ENCODE measurements at places on chromosomes 11 and 22. TPM values are rescaled to one million over a fixed set of nuclear protein-coding genes. Genes with fewer than 3 reads are reported as not detected.

DNA sequence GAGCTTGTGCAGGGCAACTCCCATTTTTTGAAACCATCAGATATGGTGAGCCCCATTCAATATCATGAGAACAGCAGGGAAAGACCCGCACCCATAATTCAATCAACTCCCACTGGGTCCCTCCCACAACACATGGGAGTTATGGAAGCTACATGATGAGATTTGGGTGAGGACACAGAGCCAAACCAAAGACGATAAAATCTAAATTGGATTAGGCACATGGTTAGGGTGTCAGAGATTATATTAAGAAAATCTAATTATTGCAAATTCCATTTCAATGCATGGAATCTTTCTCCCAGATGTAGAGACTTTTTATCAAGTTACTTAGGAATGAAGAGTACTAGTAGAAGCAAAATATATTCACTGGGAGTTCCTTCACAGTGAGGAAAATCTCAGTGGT is 324.9 kb downstream of the JRKL start:
- DNase-seq: no peak

DNA sequence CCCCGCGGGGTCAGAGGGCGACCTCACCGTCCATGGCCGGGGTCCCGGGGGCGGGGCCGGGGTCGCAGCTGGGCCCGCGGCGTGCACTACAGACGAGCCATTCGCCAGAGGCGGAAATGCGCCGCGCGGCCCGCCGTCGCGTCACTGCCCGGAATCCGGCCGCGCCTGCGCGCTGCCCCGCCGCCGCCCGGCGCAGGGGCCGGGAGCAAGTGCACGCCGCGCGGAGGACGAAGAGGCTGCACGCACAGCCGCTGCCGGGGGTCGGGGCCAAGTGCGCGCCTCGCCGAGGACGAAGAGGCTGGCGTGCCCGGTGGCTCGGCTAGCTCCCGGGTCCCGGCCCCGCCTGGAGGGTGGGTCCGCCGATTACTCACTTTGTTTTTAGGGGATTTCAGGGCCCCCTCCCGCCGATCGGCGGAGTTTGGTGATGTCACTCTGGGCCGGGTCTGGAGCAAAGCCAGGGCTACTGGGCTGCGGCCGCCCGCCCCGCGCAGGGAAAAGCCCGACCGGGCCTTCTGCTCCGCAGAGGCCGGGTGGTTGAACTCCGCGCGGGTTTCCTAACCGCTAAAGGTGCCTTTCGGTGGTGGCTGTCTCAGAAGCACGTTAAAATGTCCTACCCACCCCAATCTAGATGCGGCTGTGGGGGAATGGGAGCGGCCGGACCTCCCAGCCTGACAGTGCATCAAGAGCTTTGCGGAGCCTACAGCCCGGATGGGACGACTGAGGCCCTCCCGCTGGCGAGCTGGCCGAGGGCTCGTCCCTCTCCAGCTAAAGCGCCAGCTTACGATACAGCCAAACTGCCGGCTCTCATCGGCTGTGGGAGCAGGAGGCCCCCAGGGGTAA is at the start of gene RELA:
Gene RELA (minus strand): TSS at position 118 of the 840 bp plus-strand sequence. CDS start 84 bp downstream, at position 34.
- peak; percentile 86 for DNase-seq

GRCh38 chr11:28110821-28111200 is 2.6 kb downstream of the METTL15 start:
- no peak for DNase-seq

GRCh38 chr22:27870234-27871191 is 48.5 kb downstream of the PITPNB start:
- no peak for DNase-seq

ROBO4 gene
- polyA plus RNA-seq: 13.5 TPM

DNA sequence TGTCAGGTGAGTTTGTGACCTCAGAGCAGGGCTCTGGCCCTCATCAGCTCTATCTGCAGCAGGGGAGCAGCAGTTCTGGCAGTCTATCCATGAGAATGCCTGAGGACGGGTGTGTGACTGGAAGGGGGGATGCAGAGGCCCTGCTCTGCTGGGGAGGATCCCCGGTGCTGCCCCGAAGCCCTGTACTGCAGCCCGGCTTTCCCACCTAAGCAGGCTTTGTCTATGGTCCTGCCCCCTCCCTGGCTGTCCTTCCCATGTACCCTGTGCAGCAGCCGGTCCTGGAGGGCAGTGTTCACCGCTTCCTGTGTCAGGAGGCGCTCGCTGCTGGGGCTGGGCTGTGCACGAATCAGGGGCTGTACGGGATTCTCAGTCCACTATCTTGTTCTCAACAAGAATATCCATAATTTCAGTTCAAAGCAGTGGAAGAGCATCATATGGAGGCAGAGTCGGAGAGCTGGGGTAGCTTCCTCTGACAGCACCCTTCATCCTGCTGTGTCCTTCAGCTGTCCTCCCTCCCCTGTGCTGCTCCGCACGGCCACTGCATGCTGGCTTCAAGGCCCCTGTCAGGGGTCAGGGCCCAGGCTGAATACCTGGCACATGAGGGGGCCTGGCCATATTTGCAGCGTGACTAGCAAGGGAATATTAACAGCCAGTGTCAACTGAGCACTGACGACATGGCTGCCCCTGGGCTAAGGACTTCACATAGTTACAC is 125.2 kb downstream of the CTTN start:
- no peak for DNase-seq

DNA sequence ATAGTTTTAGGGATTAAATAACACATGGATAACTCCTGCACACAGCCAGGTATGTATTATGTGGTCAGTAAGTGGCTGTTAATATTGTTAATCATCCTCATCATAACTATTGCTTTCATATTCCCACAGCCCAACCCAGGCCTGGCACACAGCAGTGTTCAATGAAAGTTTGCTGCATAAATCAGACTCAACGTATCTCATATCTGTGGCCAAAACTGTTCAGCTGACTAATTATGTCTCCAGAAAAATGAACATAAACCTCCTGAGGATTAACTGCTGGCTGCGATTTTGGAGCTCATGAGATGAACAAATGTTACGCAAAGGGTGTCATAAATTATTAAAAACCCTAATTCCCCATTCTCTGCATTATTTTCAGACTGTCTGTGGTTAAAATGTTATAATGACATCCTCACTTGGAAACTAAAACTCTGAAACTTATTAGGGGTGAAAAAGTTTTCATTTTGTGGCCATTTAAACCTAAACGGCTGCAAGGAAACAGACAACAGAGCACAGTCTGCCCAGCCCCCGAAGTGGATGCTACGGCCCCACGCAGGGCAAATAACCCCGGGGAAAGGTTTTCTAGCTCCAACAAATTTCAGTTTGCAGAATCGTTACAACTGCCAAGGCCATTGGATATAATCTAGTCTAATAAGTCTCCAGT is 17.3 kb downstream of the ABCC8 start:
- no peak for DNase-seq

LRRC75B gene
- 22.7 TPM for polyA plus RNA-seq

DMC1 gene
- 1.8 TPM for polyA plus RNA-seq

DNA sequence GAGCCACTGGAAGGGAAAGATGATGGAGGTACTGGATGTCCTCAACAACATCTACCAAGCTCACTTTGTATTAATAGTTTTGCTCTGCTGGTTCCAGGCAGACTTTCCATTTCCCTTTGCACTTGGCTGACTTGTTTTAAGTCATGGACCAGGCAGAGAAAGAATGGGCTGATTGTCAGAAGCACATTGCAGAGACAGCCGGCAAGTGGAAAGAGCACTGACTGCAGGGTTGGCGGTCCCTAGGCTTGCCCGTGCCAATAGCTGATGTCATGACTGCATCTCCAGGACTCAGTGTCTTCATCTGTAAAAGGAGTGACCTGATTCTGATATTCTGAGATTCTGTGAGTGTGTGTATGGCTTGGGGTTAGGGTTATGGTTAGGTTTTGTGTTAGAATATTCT is 20.9 kb upstream of the NNMT start:
- no peak for DNase-seq

GRCh38 chr22:37022483-37023337 is 3.2 kb downstream of the MPST start:
- DNase-seq: no peak
